ENCODE measurements at places on chromosomes 6 and 20.
A peak's percentile ranks its signal among the peaks of the same experiment; 100 is the strongest.

DNA sequence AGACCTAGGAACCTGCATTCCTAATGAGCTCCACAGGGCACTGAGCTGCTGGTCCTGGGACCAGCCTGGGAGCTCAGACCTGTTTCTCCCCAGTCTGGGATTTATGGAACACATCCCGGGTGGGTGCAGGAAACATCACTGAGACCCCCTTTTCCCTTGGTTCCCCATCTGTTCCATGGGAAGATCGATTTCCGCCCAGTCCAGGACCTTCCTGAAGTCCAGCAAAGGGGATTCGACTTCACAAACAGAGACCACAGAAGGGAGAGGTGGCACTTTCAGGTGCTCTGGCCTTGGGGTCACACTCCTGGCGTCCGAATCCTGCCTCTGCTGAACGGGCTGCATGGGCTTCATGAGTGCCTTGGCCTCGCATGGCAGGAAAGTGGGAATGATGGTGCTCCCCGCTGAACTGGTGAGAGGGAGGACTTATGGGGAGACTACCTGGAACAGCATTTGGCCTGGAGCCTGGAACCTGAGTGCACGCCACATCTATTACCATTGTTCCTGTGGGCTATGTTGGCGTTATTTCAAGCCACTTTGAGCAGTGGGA lies 296.3 kb downstream of the TAF4 start:
- DNase-seq: peak; percentile 24
- H3K4me3 ChIP-seq: no peak overlapping the region
- peaks cover 29% of the 10 kb centered on the region for H3K27me3 ChIP-seq
- H3K36me3 ChIP-seq: no peaks in the 10 kb centered on the region
- H3K4me1 ChIP-seq: peaks cover 3% of the 10 kb centered on the region
- H3K27ac ChIP-seq: no peak overlapping the region

GRCh38 chr6:67643281-67643680 lies 991.8 kb upstream of the ADGRB3 start:
- no peaks in the 10 kb centered on the region for H3K4me1 ChIP-seq
- no peak for DNase-seq
- no peak overlapping the region for H3K4me3 ChIP-seq
- no peaks in the 10 kb centered on the region for H3K27me3 ChIP-seq

DNA sequence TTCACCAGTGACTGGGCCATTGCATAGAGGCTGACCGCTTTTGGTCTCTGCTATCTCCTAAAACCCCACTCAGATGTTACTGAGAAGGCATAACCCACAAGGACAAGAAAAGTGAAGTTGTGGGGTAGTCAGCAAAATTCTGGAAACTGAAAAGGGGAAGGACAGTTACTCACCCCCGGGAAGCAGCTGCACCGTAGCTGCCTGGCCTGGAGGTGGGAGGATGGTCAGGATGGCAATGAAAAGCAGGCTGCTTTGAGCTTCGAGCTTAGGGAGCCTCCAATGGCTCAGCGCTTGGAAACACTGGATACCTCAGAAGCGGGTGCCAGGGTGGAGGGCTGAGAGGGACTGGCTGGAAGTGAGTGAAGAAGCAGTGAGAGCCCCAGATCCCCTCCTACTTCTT lies 56.0 kb downstream of the KCNK5 start:
- no peaks in the 10 kb centered on the region for H3K36me3 ChIP-seq
- H3K27me3 ChIP-seq: no peaks in the 10 kb centered on the region
- H3K4me1 ChIP-seq: peaks cover 3% of the 10 kb centered on the region
- no peak overlapping the region for H3K27ac ChIP-seq
- no peak overlapping the region for H3K4me3 ChIP-seq
- peak; percentile 31 for DNase-seq

DNA sequence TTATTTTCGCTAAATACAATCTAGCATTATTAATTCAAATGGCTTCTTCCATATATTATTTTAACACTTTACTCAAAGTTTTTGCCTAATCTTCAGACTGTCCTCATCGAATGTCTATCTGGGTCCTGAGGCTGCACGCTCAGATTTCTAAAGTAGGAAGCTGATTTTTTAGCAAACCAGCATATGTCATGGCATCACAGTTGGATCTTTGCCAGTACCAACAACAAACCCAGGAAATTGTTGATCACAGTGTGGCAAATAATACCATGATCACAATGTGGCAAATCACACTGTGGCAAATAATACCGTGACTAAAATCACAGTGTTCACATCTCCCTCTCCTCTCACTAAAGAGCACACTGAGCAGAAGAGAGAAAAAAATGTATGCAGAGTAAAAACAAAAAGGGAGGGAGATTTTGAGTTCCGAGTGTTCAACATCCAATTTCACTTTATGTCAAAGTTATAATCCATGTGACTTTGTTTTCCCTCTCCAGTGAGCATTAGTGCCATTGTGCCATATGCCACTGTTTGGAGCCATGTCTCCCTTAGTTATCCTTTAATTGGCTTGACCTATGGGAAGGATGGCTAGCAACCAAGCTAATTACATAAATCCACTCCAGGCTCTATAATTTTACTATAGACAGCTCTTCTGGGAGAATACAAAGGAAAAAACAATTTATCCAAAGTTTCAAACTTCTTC lies 1059.6 kb downstream of the HACE1 start:
- H3K4me1 ChIP-seq: no peaks in the 10 kb centered on the region
- no peak overlapping the region for H3K27ac ChIP-seq
- H3K4me3 ChIP-seq: no peak overlapping the region
- H3K27me3 ChIP-seq: no peaks in the 10 kb centered on the region
- no peak for DNase-seq

GRCh38 chr20:6685626-6686025 lies 81.9 kb upstream of the BMP2 start:
- DNase-seq: no peak
- H3K27me3 ChIP-seq: no peaks in the 10 kb centered on the region
- no peaks in the 10 kb centered on the region for H3K36me3 ChIP-seq
- H3K4me3 ChIP-seq: no peak overlapping the region

- no peaks in the 10 kb centered on the region for H3K36me3 ChIP-seq
- DNase-seq: no peak
- peaks cover 28% of the 10 kb centered on the region for H3K4me1 ChIP-seq
- no peak overlapping the region for H3K4me3 ChIP-seq
- no peak overlapping the region for H3K27ac ChIP-seq
- no peaks in the 10 kb centered on the region for H3K27me3 ChIP-seq
These were observed 42.6 kb downstream of the NCOA3 start for GRCh38 chr20:47544240-47544639.

GRCh38 chr20:35021063-35021462 lies 65.4 kb downstream of the MYH7B start:
- no peak for DNase-seq
- H3K4me1 ChIP-seq: no peaks in the 10 kb centered on the region
- H3K36me3 ChIP-seq: peaks cover 81% of the 10 kb centered on the region
- H3K27me3 ChIP-seq: no peaks in the 10 kb centered on the region

GRCh38 chr6:167050903-167051302 lies 51.7 kb downstream of the CEP43 start:
- H3K36me3 ChIP-seq: no peaks in the 10 kb centered on the region
- no peaks in the 10 kb centered on the region for H3K4me1 ChIP-seq
- H3K27me3 ChIP-seq: no peaks in the 10 kb centered on the region
- no peak for DNase-seq
- no peak overlapping the region for H3K27ac ChIP-seq
- no peak overlapping the region for H3K4me3 ChIP-seq

- H3K4me1 ChIP-seq: peaks cover 9% of the 10 kb centered on the region
- no peaks in the 10 kb centered on the region for H3K36me3 ChIP-seq
- H3K27ac ChIP-seq: no peak overlapping the region
- H3K4me3 ChIP-seq: no peak overlapping the region
These were observed 27.6 kb downstream of the CD40 start for GRCh38 chr20:46145713-46146112.

DNA sequence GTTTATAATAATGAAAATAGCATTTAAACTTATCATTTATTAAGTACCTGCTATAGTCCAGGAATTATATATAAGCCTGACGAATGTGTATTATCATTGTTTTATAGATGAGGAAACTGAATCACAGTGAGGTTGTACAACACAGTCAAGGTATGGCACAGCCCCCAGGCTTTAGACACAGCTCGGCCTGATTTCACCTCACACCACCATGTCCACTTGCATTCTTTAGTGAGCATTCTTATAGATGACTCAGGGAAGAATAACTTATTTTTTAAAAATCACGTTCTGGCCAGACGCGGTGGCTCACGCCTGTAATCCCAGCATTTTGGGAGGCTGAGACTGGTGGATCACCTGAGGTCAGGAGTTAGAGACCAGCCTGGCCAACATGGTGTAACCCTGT lies 289.0 kb downstream of the SYNE1 start:
- H3K36me3 ChIP-seq: peaks cover 44% of the 10 kb centered on the region
- no peak overlapping the region for H3K27ac ChIP-seq
- no peaks in the 10 kb centered on the region for H3K4me1 ChIP-seq
- H3K4me3 ChIP-seq: no peak overlapping the region

DNA sequence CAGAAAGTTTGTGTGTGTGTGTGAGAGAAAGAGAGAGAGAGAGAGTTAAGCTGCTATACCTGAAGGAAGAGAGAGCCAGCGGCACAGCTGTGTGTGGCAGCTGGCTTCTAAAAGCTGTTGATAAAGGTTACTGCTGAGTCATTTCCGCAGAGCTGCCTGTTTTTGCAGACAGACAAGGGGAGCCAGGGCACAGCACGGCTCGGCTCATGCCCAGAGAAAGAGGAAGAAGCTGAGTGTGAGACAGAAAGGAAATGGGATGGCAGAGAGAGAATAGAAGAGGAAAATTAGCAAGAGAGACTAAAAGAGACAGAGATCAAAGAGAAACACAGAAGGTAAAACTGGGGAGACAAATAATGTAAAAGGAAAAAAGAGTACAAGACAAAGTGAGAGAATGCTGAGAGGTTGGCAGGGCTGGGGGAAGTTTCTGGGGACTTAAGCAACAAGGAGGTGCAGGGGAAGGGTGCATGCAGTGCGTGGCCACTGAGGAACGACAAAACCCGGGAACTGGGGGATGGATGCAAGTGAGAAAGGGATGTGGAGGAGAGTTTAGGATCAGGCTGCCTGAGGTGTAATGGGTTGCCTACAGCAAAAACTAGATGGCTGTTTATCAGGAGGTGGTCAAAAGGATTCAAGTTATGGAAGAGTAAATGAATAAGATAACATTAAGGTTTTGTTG lies 22.7 kb downstream of the HLA-A start:
- no peaks in the 10 kb centered on the region for H3K36me3 ChIP-seq
- peak overlapping the region; percentile 51 for H3K27ac ChIP-seq
- H3K27me3 ChIP-seq: no peaks in the 10 kb centered on the region
- DNase-seq: no peak
- peak overlapping the region; percentile 39 for H3K4me3 ChIP-seq

- H3K4me3 ChIP-seq: no peak overlapping the region
- no peaks in the 10 kb centered on the region for H3K36me3 ChIP-seq
- H3K27me3 ChIP-seq: no peaks in the 10 kb centered on the region
- peaks cover 19% of the 10 kb centered on the region for H3K4me1 ChIP-seq
These were observed 58.7 kb upstream of the TGM3 start for GRCh38 chr20:2237059-2237458.

GRCh38 chr20:1182106-1182505 lies 2.7 kb downstream of the TMEM74B start:
- no peak overlapping the region for H3K27ac ChIP-seq
- H3K4me3 ChIP-seq: no peak overlapping the region
- H3K27me3 ChIP-seq: peaks cover 25% of the 10 kb centered on the region

DNA sequence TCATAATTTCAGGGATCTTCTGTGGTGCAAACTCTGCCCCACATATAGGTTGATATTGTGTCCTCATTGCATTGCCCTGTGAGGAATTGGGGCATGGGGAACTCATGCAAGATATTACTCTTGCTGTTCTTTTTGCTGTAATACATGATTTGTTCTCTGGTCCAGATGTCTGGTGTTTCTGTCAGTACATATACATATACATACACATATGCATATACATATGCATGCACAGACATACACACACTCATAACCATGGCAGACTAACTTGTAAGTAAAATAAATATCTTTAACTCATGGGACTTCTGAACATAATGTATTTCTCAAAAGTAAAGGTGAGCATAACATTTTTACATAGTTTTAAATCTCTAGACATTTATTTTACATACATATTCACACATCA lies 438.3 kb downstream of the CD109 start:
- no peaks in the 10 kb centered on the region for H3K4me1 ChIP-seq
- no peaks in the 10 kb centered on the region for H3K36me3 ChIP-seq
- no peak for DNase-seq

DNA sequence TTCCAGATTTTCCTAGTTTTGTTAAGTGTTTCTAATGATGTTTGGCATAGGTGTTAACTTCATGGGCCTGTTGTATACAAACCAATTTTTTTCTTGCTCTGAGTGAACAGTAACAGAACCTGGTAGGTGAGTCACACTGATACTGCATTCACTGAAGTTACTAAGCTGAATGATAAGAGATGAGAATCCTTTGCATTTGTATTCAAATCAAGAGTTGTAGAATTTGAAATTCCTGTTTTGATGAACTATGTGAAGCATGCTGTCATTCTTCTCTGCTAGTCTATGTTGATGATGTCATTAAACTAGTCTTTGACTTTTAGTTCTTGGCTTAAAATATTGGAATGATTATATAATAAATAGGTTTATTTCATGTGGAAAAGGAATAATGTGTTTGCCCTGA lies 37.9 kb downstream of the PTPRA start:
- H3K4me3 ChIP-seq: no peak overlapping the region
- no peak for DNase-seq
- no peaks in the 10 kb centered on the region for H3K4me1 ChIP-seq
- H3K27ac ChIP-seq: no peak overlapping the region
- no peaks in the 10 kb centered on the region for H3K27me3 ChIP-seq

DNA sequence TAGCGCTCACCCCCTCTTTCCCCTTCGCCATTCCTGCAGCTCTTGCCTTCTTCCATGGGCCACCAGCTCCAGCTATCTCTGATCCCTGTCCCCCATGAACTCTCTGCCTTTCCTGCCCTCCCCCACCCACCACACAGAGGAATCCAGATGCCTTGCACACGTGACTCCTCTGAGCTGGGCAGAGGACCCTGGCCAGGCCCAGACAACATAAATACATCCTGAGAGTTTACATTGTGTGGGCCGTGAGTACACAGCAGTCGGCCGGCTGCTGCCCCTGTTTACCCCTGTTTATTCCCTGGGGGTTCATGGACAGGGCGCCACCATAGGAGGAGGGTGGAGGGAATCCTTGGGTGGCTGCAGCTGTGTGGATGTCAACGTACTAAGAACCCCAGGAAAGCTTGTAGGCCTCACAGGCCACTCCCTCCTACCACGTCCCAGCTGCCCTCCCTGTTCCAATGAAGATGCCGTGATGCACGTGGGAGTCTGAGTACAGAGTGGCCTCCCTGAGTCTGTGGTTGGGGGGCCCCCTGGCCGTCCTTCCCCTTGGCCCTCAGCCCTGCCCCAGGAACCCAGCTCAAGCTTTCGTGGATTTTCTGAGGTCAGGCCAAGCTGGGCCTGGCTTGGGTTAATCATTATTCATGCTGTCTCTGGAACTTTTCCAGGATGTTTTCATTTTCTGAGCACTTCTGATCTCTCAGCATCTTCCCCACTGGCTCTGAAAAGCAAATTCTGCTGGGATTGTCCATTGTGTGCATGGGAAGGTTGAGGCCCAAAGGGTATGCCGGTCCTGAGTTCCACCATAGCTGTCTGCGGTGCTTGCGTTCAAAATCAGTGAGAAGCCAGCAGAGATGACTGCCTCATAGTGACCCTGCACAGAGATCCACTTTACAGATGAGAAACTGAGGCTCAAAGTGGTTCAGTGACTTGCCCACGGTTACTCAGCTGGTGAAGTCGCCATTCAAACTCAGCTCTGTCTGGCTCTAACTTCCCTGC lies 136.3 kb downstream of the MRPL14 start:
- DNase-seq: peak; percentile 42
- no peak overlapping the region for H3K27ac ChIP-seq
- no peak overlapping the region for H3K4me3 ChIP-seq
- no peaks in the 10 kb centered on the region for H3K36me3 ChIP-seq
- no peaks in the 10 kb centered on the region for H3K27me3 ChIP-seq
